Stimulated activated CD8-positive, alpha-beta memory T cell treated with anti-CD3 and anti-CD28 coated beads, Interleukin-7, amount 100 ng/mL, for 1 hour (primary cell): ENCODE measurements at places on chromosomes 7 and 10.

GRCh38 chr7:865921-866320 lies 10.4 kb upstream of the GET4 start:
- DNase-seq = no peak

GRCh38 chr10:95485056-95485844 lies 75.9 kb downstream of the SORBS1 start:
- DNase-seq = no peak

DNA sequence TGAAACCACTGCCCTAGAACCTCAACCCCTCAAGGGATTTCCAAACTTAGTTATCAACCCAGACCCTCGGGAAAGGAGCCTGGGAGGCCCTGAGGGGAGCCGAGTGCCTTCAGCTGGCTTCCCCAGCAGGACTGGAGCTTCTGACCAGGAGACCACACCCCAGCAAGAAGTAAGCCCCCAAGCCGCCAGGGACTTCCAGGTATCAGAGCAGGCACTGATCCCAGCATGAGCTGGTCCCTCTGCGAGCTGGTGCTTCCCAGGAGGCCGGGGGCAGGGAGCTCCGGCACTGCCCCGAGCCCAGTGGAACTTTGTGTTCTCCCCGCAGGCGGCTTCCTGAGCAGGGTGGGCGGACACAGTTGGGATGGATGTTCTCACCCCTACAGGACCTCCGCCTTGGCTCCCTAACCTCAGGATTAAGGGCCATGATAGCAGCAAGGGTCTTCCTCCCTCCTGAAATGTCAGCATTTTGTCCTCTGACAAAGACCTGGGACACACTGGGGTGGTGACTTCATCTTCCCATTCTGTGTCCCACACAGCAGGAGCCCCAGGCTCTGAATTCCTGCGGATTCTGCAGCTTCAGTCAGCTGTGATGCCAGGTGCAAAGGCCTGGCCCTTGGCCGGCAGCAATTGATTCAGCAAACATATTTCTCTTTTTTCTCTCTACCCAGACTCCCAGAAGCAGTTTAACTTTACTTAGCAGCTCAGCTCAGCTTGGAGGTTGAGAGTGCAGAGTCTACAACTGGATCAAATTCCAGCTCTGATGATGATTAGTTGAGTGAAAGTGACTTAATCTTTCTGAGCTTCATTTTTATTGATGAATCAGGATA lies 11.6 kb downstream of the ATP6V0E2 start:
- no peak for DNase-seq

DNA sequence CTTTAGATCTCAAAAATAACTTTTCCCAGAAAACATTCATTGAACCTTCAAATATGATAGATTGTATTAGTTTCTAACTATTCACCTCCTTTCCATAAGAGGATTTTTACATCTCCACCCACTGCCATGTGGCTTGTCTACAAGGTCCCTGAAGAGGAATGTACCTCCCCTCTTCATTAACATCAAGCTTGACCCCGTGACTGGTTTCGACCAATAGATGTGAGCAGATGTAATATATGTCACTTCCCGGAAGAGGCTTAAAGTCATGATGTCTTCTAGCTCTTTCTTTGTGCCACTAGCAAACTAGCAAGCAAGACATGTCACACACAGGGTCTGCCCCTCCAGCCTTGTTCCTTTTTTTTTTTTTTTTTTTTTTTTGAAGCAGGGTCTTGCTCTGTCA lies 6.9 kb downstream of the BAZ1B start:
- DNase-seq = no peak

GRCh38 chr10:110286841-110287240 lies 17.9 kb downstream of the SMNDC1 start:
- no peak for DNase-seq

DNA sequence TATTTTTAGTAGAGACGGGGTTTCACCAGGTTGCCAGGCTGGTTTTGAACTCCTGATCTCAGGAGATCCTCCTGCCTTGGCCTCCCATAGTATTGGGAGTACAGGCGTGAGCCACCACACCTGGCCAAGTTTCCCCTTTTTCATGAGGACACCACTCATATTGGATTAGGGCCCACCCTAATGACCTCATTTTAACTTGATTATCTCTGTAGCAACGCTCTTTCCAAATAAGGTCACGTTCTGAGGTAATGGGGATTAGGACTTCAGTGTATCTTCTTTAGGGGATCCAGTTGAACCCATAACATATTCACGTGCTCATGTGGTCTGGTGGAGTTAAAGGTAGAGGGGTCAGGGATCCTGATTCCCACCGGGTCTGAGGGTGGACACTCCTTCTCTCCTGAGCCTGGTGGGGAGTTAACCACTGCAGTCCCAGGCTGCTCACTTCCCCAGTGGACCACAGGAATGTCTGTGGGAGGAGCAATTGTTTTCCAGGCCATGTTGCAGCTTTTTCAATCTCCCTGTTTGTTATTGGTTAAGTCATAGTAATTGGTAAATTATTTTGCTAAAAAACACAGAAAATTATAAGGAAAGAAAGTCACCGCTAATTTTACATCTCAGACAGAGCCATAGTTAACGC lies 130.5 kb downstream of the GRK5 start:
- no peak for DNase-seq

GRCh38 chr10:27701938-27702537 lies 43.6 kb downstream of the MKX start:
- no peak for DNase-seq

DNA sequence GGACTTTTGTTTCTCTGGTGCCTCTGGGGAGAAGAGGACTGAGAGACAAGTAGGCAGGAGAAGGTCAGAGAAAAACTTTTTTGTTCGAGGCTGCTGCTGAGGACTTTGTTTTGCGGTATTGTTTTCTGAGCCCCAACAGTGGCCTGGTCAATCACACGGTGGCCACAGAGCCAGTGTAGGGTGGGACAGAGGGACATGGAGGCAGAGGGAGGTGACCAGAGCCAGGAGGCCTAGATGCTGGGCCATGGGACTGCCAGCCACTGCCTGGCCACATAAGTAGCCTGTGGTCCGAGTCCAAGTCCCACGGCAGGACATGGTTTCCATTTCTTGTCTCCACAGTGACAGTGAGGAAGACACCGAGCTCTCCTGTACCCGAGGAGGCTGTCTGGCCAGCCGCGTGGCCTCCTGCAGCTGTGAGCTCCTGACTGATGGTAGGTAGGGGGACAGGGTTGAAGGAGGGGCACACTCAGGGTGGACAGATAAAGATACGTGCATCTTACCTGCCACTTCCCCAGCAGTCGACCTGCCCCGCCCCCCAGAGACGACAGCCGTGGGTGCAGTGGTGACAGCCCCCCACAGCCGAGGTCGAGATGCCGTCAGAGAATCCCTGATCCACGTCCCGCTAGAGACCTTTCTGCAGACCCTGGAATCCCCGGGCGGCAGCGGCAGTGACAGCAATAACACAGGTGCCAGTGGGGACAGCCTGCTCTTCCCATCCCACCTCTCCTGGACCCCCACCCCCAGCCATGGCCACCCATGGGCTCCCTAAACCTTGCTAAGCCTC lies 27.5 kb downstream of the SH2B2 start:
- DNase-seq = no peak

DNA sequence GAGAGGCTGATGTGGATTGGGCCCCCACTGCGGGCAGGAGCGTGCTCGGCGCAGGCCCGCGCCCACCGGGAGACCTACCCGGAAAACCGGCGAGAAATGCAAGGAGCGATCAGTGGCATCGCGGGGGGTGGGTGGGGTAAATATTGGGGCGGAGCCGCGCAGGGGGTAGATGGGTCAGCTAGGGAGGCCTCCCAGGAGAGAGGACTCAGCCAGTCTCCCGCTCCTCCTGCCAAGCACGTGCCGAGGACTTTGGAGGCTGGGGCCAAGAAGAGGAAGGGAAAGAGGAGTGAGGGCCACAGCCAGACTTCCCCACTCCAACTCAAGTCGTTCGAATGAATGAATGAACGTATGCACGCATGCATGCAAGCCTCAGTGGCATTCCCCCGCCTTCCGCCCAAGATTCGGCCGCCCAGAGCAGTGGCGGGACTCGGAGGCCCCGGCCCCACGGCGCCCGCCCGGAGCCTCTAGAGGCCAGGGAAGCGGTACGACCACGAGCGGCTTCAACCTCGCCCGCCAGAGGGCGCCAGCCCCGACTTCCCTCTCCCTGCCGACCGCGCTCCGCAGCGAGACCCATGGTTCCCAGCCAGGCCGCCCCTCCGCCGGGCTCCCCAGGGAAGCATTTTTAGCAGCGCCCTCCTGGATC lies 3.6 kb downstream of the NPM3 start:
- DNase-seq = peak; percentile 63

DNA sequence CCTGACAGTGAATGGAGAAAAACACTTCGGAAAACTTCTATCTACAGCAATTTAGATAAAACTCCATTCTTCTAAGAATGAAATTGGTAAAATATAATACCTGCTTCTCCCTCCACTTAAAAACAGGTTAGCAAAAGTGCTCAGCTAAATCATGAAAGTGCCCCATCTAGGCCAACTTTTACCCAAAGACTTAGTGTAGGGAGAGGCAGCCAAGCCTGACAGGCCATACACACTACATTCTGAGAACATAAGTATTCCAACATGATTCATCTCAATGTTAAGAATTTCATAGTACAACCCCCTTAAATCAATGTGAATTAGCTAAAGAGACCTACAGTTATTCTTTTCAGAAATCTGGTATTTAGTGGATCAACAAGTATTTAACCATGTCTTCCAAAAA lies 7.2 kb downstream of the FAM3C start:
- DNase-seq = no peak

DNA sequence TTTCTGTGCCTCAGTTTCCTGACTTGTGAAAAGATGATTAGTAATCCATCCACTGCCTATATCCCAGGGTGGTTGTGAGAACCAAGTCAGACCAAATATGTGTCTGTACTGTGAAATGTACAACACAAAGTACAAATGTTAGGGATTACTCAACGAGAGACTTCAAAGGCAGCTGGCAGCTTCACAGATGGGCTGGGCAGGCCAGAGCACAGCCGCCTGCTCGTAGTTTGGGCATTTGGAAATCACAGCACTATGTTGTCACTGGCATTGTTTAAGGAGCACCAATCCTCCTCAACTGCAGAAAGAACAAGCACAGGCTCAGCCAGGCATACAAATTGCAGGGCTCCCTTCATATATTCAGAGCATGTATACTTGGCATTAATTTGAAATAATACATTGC lies 64.5 kb upstream of the C10orf90 start:
- DNase-seq = no peak

DNA sequence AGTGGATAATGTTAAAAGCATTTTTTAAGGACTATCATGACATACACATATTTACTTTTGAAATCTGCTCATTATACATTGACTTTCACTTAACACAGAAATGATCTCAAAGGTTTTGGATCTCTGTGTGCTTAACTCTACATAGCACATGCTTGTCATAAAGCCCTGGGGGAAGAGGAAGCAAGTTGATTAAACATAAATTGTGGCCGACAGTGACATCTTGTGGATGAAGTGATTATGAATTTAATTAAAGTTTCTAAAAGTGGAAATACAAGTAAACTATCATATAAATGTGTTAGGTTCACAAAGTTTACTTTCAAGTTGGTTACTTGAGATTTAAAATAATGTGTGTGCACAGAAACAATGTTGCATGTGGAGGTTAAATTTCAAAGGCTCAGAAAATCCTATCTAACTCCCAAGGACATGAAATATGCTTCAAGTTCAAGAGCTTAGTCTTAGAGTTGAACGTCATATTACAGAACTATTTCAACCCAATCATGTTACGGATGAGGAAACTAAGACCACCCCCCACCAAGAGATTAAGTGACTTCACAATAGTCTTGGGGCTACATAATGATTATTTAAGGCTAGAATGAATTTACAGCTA lies 1247.8 kb downstream of the GATA3 start:
- no peak for DNase-seq

- no peak for DNase-seq
Measured at GRCh38 chr10:132184816-132185593, 1.7 kb upstream of the DPYSL4 start.

GRCh38 chr7:2701832-2702593 lies 14.0 kb downstream of the AMZ1 start:
- no peak for DNase-seq

DNA sequence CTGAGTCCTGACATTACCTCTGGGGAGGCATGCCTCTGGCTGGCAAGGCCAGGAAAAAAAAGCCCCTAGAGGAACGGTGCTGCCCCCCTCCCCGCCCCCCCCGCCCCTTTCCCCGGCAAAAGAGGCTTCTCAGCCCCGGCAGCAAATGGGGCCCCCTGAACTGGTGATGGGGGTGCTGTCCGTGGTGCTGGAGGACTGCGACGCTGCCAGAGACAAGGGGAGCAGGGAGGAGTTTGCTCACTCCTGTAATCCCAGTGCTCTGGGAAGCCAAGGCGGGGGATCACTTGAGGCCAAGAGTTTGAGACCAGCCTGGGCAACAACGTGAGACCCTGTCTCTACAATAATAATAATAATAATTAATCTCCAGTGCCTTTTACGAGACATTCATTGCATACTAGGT lies 23.7 kb downstream of the SRRM3 start:
- no peak for DNase-seq
